Posterior vena cava (tissue), 2 donors: ENCODE measurements at places on chromosomes 4 and X.
A peak's percentile ranks its signal among the peaks of the same experiment; 100 is the strongest.

DNA sequence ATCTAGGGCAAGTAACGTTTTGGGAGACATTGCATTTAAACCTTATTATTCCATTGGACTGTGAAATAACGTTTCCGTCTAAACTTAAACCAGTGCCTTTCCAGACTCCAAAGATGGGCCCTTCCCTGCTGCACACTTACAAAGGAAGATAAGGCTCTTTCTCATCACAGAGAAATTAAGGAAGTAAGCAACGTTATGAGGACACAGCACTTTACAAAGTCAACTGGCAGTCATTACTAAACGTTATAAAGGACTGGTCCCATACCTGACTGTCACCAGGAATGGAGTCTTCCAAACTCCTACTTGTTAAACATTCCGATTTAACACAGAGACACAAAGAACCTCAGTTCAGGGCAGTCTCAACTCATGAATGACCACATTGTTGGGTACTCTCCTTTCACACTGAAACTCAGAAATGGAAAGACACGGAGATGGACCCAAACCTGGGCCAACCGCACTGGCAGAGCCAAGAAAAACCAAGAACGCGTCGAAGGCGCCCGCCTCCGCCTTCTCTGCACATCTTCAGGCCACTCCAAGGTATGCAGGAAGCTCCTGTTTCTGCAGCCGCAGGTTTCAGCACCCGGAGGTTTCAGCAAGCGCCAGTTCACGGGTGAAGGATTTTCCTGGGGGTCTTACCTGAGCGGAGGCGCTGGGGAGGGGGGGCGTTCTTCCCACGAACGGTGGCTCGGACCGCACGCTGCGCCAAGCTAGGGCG, 670 bp downstream of the PAPSS1 start:
- DNase-seq, result no peak

DNA sequence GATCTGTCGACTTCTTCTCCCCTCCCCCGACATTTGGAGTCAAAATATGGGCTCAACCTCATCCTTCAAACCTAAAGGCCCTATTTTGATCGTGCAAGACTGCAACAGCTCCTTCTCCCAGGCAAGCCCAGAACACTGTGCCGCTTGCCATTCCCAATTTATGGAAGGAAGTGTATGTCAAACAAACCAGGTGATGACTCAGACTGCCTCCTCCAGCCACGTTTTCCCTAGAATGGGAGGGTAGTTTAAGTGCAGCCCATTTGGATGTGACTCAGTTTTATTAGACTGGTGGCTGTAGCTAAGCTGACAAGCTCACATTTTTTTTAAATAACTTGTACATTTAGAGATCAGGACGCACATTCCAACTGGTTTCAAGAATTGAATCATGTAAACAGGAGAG, 570.4 kb upstream of the DIPK2B start:
- no peak for DNase-seq

GRCh38 chr4:137263206-137263605, 269.1 kb downstream of the PCDH18 start:
- DNase-seq, result no peak

GRCh38 chrX:20011608-20012007, 20.7 kb upstream of the BCLAF3 start:
- DNase-seq, result no peak

GRCh38 chr4:127124919-127125318, 507.8 kb upstream of the INTU start:
- no peak for DNase-seq

- no peak for DNase-seq
These were observed 343.5 kb downstream of the IDS start for GRCh38 chrX:149161435-149162088.

- DNase-seq, result no peak
These were observed 18.3 kb upstream of the IL21 start for GRCh38 chr4:122639181-122639580.

DNA sequence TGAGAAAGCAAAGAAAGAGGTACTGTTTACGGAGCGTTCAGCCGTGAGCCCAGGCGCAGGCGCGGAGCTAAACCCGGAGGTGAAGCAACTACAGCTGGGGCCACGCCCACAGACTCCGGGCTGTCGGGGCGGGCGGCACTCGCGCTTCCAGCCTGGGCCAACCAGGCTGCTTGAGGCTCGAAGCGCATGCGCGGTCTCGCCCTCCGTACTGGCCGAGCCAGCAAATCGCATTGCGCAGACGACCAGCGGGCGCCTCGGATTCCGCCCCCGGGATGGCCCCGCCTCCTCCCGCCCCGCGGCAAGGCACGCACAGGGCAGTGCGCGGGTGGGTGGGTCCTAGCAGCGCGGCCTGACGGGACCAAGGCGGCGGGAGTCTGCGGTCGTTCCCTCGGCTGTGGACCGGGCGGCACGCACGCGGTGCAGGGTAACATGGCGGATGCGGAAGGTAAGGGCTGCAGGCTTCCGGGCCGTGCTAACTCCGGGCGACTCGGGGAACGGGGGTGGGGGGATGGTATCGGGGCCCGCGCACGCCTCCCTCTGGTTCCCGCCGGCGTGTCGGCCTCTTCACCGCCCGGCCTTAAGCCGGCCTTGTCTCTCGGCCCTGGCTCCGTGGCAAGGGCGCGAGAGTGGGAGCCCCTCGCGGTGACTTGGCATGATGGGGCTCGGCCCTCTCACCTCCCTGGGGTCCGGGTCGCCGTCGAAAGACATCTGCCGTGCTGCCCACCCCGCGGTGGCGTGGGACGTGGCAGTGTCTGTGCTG, at the start of gene DKC1:
Gene DKC1 (plus strand): TSS at position 328 of the 760 bp plus-strand sequence. CDS start 102 bp downstream, at position 430.
- peak; percentile 99 for DNase-seq

DNA sequence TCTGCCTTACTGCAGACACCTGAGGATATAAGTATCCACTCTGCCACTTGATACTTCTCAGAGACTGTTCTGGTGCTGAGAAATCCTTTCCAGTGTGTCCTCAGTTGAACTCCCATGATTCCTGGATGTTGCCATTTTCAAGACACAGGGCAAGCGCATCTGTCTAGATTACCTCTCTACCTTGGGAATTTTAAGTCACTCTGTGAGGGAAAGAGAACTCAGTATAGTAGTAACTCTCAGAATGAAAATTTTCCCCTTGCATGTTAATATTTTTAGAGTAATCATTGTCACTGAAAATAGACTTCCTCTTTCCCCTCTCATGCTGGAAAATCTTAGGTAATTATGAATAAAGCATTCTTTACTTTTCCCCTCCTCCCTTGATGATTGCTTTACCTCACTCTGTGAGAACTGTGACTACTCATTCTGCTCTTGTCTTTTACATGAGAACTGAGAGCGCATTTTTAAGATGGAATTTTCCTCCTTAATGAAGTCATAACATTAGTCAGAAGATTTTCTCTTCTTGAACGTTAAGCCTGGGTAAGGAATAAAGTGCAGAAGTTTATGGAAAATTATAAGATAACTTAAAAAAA, 45.0 kb downstream of the TET2 start:
- no peak for DNase-seq

DNA sequence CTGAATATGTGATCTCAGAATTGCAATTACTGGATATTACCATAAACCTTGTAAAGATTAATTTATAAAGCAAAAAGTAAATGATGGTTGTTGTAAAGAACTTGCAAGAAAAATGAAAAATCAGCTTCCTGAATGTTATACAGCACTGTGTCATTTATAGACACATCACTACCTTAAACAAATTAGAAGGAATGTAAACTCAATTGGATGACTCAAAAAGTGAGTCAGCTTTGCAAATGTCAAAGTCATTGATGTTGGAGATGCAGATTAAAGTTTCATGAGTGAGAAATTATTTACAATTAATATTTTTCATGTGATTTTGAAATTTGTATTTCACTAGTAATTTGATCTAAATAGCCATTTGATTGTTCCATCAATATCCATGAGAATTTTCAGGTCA, 193.2 kb downstream of the RAPGEF2 start:
- DNase-seq, result no peak

- DNase-seq, result no peak
These were observed 14.8 kb upstream of the SPARCL1 start for GRCh38 chr4:87543835-87544461.

- no peak for DNase-seq
These were observed 46.1 kb downstream of the ARAP2 start for GRCh38 chr4:36198068-36198808.

DNA sequence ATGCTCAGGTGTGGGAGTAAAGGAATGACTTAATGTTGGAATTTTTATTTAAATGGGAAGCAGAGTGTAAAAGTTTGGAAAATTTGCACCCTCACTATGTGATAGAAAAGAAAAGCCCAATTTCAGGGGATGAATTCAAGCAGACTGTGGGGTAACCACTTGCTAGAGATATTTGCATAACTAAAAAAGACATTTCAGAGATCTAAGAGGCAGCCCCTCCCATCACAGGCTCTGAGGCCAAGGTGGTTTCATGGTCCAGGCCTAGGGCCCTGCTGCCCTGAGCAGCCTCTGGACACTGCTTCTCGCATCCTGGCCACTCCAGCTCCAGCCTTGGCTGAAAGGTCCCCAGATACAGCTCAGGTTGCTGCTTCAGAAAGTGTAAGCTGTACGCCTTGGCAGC, 5.9 kb upstream of the XPNPEP2 start:
- no peak for DNase-seq

- DNase-seq, result no peak
These were observed 646.0 kb upstream of the FAM241A start for GRCh38 chr4:111499291-111499690.

DNA sequence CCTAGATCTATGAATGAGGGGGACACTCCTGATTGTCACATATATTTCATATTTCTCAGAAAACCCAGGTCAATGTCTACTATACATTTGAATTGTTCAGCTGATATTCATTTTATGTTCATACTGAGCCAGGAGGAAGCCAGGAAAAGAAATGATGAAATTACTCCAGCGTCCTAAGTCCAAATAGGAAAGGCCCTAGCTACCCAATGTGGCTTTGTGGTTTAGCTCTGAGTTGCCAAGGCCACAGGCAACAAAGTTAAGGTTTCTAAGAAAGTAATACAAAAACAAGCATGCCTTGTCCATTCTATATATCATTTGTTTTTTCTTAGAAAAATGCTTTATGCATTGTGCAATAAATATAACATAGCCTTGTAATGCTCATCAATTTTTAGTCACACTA, 4.5 kb upstream of the CSN2 start:
- DNase-seq, result no peak

DNA sequence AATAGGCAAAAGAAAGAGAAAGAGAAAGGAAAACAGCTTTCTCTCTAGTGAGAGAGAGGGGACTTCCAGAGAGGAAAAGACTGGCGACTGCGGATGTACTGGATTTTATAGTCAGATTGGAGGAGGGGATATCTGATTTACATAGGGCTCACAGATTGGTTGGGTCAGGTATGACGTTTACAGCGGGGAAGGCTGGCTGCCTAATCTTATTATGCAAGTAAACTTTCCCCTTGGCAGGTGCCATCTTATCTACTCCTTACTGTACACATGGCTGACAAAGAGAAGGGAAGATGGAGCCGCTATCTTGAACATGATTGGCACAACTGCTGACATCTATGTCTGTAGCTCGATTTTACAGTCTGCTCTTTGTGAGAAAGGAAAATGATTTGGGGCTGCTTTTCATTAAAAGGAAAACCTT, 25.4 kb downstream of the RBPJ start:
- DNase-seq, result no peak

GRCh38 chr4:128812442-128813235, 3.1 kb downstream of the JADE1 start:
- no peak for DNase-seq

GRCh38 chr4:172698256-172698655, 470.4 kb upstream of the GALNT7 start:
- DNase-seq, result no peak

DNA sequence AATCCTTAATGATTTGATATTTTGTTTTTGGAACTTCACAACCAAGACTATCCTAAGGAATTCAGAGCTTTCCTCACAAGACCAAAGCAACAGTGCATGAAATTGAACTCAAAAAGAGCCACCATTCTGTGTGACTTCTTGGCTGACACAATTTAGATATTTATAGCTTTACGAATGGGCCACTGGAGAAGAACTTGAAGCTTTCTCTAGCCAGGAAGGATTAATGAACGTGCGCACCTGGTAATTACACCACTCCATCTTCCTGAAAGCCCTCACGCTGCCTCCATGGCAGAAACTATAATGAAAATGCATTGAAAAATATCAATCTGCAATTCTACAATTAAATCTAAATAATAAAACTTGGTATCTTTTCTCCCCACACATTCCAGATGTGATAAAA, 1057.8 kb downstream of the DMD start:
- DNase-seq, result no peak

DNA sequence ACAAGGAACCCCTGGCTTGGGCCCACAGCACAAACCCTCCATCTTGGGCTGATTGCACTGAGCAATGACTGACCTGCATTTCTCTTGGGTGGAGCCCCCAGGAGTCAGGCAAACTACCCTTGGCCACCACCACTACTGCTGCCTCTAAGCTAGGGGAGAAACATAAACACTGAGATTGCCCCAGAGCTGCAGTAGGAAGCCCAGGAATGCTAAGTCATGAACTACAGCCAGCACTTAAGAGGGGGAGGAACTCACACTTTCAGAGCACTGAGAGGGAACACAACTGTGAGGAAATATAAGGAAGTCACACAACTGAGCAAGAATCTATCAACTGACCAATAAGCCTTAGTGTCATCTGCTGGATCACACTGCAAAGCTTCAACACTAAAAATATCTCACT, 111.6 kb upstream of the PPP3CA start:
- no peak for DNase-seq

DNA sequence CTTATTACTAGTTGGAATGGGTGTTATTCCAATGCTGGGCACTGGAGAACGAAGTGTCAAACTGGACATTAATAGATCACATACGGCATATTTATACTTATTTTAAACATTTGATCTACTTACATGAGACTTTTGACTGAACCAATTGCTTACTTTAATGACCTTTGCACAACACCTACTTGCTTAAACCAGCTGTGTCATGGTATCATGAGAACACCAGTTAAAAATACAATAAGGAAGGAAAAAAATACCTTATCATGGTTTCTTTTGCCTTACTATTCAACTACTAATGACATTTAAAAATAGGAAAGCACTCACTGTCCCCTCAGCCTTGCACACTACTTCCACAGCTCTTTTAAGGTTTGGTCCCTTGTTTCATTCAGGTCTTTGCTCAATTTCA, 146.9 kb downstream of the FAM13A start:
- DNase-seq, result no peak

DNA sequence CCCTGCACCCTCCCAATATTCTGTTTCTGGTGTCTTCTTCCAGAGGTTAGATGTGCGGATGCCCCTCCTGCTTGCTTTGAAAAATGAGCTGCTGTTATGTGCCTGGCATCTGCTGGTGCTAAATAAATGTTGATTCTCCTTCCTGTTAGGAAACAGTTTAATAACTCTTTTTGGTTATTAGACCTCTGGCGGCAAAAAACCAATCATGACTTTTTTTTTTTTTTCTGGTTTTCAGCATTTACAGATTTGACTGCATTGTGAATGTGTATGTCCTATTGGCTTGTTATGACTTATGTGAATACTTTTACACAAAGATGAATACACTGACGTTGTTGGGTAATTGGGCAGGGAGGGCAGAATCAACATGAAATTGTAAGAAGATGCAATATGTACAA, 13.6 kb upstream of the TMEM156 start:
- no peak for DNase-seq

- no peak for DNase-seq
These were observed 36.6 kb upstream of the UGT2A1 start for GRCh38 chr4:69689599-69689998.
